ENCODE measurements at places on chromosomes 7 and 10.

DNA sequence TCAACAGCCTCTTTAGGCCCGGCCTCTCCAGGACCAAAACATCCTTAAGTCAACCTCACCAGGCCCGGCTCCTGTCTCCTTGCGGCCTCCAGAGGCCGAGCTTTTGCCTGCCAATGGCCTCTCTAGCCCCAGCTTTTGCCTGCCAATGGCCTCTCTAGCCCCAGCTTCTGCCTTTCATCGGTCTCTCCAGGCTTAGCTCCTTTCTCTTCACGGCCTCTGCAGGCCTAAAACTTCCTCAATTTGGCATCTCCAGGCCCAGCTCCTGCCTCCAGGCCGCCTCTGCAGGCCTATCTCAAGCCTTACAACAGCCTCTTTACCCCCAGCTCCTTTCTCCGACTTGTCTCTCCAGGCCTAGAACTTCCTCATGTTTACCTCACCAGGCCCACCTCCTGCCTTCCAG is 15.7 kb upstream of the TMEM248 start:
- no peak for DNase-seq

- DNase-seq: no peak
Measured at GRCh38 chr10:78619115-78619851, 449.5 kb upstream of the ZMIZ1 start.

- no peak for DNase-seq
Measured at GRCh38 chr7:17186745-17187530, 111.5 kb upstream of the AHR start.

DNA sequence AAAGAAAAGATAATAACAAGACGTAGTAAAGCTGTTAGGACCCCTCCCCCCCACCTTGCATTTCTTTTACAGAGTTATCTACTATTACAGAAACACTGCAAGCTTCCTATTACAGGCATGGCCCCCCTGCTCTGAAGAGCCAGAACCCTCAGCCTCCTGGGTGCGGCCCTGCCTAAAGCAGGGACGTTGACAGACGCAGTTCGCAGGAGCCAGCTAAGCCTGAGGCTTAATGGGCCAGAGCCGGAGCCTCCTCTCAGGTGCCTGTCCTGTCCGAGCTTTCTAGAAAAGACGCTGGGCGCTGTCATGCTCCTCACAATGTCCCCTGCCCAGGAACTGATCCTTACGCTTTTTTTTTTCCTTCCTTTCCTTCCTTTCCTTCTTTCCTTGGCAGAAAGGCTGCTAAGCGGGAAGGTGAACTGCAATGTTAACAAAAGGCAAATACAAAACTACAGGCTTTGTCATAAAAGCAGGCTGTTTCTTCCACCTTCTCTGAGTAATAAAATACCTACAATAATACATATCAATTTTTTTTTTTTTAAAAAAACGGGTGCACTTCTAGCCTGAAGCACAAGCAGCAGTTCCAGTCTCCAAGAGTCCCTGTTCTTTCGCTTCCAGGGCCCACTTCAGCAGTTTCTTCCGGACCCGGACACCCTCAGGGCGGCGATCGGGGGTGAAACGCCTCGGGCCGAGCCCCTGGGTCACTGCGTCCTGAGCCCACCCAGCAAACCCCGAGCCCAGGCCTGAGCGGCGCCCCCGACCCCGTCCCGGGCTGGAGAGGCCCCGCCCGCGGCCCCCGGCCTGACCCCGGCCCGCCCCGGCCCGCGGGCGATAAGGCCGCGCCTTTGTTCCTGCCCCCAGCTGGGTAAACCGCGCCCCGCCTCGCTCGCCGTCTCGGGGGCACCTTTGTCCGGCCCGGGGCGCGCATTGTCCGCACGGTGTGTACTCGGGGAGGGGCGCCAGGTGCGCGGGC is 11.2 kb downstream of the MNX1 start:
- DNase-seq: no peak

GRCh38 chr7:43072530-43072929 is 39.9 kb upstream of the HECW1 start:
- no peak for DNase-seq

Data from stimulated activated CD8-positive, alpha-beta memory T cell treated with anti-CD3 and anti-CD28 coated beads, Interleukin-2, amount 100 ng/mL, for 48 hours (primary cell).